ENCODE measurements at places on chromosomes 2 and 18. TPM values are rescaled to one million over a fixed set of nuclear protein-coding genes. Genes with fewer than 3 reads are reported as not detected.

DNA sequence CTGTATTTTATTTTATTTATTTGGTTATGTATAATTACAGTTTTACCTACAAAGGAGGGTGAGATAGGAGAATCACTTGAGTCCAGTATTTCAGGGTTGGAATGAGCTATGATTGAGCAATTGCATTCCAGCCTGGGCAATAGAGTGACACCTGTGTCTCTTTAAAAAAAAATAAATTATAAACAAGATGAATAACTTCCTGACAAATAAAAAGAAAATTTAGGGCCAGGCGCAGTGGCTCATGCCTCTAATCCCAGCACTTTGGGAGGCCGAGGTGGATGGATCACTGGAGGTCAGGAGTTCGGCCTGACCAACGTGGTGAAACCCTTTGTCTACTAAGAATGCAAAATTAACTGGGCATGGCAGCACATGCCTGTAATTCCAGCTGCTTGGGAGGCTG is 17.3 kb downstream of the MTA3 start:
- no peak for DNase-seq

- DNase-seq: no peak
Observed at GRCh38 chr2:31606509-31606908, 25.8 kb upstream of the SRD5A2 start.

- no peak for DNase-seq
Observed at GRCh38 chr2:134982603-134983002, 64.0 kb downstream of the CCNT2 start.

- DNase-seq: no peak
Observed at GRCh38 chr18:45889419-45890064, 64.1 kb downstream of the SIGLEC15 start.

- DNase-seq: peak; percentile 76
Observed at GRCh38 chr18:79396431-79397246, 909 bp downstream of the NFATC1 start.

Gene SLC4A3
- total RNA-seq: 2.9 TPM

Gene EN1
- not detected for total RNA-seq
